ENCODE measurements at places on chromosomes 3 and 15. TPM values are rescaled to one million over a fixed set of nuclear protein-coding genes. Genes with fewer than 3 reads are reported as not detected.

The ELL3 gene
- total RNA-seq, result 4.0 TPM

The KCNAB1 gene
- total RNA-seq, result not detected

The NR2E3 gene
- total RNA-seq, result 0.37 TPM

The B3GNT5 gene
- 9.7 TPM for total RNA-seq

The ZFYVE19 gene
- total RNA-seq, result 9.6 TPM

The USP13 gene
- 4.4 TPM for total RNA-seq

The NME9 gene
- not detected for total RNA-seq

The HSPBAP1 gene
- total RNA-seq, result 5.1 TPM

The MOBP gene
- not detected for total RNA-seq

The ROBO2 gene
- 0.05 TPM for total RNA-seq

The CA12 gene
- total RNA-seq, result 29.6 TPM

The SPRED1 gene
- 25.6 TPM for total RNA-seq

The LSAMP gene
- total RNA-seq, result 11.0 TPM

The UBAP1L gene
- total RNA-seq, result 1.1 TPM

The IL17RE gene
- total RNA-seq, result 0.23 TPM

The GOLGA8N gene
- total RNA-seq, result 4.0 TPM

The NR2F2 gene
- total RNA-seq, result 7.3 TPM

The C3orf85 gene
- total RNA-seq, result not detected

The TIMP4 gene
- total RNA-seq, result 4.7 TPM

The FANCD2OS gene
- total RNA-seq, result not detected

The TJP1 gene
- 67.7 TPM for total RNA-seq

The GUCA1C gene
- total RNA-seq, result not detected

The NECTIN3 gene
- total RNA-seq, result 2.2 TPM

The GOLGA8T gene
- 0.52 TPM for total RNA-seq

The SLC2A2 gene
- total RNA-seq, result not detected

The PLA2G4F gene
- total RNA-seq, result not detected

The EFCAB12 gene
- not detected for total RNA-seq

The CCDC39 gene
- total RNA-seq, result not detected
